Hematopoietic multipotent progenitor cell treated with erythropoietin and hydrocortisone succinate and interleukin-3 and kit ligand, for 17 days (in vitro differentiated cells): ENCODE measurements at places on chromosomes 2 and 18.
A peak's percentile ranks its signal among the peaks of the same experiment; 100 is the strongest.

DNA sequence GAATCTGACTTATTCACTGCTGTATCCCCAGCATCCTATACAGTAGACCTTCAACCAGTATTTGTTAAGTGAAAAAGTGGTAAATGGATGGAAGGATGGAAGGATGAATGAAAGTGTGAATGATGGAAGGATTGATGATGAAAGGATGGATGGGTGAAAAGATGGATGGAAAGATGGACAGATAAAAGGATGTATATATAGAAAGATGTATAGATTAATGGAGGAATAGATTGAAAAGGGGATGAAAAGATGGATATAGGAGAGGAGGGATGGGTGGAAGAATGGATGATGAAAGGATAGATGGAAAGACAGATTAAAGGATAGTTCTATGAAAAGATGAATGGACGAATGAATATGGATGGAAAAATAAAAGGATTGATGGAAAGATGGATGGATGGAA is 50.0 kb downstream of the PSD4 start:
- DNase-seq = no peak

- no peak for DNase-seq
Measured at GRCh38 chr2:157244691-157245090, 12.8 kb upstream of the GALNT5 start.

DNA sequence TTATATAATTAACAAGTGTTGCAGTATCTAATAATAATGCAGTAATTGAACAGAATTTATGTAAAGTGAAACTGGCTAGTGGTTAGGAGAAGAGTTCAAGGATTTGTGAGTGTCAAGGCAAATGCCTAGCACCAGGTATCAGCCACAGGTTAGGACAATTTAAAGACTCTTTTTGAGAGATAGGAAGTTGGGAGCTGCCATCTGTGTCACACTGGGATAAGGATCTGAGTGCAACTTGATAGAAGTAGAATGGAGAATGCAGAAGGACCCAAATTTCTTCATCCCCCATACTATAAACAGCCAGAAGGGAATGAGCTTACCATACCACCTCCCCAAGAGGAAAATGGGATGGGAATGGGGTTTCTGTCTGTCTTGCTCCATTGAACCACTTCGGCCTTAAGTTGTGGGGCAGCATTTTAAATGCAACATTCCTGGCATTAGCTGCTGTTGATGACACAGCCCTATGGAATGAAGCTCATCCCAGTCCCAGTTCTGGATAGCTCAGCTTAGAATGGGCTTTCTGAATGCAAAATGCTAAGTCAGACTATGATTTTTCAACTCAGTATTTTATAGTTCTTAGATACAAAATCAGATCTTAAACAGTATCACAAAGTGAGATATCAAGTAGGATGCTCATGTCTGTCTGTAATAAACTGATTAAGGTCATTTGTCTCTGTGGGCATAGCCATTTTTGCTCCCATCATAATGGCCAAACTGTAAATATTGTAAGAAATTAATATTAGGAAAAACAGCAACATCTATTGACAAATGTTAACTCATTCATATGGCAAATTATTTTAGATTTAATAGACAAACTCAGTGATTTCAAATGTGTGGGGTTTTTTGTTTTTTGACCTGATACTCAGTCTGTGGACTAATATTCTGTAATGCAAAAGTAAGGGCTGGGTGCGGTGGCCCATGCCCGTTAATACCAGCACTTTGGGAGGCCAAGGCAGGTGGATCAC is 44.0 kb downstream of the GPR155 start:
- no peak for DNase-seq

DNA sequence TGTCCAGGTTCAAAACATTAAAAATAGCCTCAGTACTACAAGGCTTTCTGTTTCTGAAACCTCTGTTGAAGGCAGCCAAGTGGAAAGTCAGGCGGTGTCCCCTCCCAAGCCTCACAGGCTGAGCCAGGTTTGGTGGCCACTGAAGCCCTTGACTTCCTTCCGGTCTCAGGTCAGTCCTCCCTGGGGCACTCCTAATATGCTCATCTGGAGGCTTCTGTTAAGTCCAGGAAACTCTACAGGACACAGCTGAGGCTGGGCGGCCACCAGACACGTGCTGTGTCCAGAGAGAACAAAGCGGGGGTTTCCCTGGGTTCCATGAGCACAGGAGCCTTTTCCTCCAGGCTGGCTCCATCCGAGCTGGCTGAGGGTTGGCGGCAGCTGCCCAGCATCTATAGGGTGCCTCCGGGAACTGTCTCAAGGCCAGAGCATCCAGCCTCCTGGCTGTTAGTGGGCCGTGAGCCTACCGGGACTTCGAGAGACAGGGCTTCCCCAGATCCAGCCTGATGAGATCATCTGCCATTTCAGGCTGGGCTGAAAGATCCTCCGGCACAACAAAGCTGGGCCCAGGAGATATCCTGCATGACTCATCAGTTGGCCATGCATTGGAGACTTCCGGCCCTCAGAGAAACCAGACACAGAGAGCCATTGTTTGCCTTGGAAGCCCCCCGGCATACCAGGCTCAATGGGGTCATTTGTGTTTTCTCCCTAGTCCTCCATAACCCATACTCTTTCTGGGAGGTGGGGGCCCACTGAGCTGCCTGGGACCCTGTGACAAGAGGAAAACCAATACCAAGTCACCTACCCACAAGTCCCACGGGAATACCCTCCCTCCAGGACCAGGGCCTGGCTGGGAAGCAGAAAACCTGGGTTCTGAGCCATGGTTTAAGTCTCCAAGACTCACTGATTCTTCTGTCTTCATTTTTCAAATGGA is 71.7 kb downstream of the HS1BP3 start:
- peak; percentile 68 for DNase-seq

DNA sequence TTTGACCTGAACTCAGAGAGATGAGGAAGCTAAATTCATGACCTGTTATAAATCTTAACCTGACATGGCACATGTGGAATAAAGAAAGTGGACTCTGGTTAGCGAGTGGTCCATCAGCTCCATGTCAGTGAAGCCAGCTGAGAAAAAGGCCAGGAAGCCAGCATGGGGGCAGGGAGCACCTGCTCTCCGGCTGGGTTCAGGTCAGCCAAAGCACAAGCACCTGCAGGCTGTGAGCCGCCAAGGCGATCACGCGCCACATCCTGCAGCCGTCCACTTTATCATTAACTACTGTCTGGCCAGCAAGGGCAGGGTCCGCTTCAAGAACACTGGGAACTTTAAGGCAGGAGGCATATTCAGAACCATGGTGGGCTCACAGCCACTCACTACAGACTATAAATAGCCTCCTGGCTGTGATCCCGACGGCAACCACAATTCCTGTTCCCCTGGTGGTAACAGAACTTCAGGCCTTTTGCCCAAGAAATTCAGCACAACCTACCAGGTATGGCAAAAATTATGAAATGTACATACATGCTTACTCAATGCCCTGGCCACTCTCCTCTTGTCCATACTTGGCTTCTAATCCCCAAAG is 35.5 kb downstream of the ACVR1 start:
- DNase-seq = no peak

DNA sequence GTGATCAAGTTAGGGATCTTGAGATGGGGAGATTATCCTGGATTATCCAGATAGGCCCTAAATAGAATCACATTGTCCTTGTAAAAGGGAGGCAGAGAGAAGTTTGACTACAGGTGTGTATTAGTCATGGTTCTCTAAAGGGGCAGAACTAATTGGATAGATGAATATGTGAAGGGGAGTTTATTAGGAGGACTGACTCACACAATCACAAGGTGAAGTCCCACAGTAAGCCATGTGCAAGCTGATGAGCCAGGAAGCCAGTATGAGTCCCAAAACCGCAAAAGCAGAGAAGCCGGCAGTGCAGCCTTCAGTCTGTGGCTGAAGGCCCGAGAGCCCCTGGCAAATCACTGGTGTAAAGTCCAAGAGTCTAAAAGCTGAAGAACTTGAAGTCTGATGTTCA is 275.8 kb downstream of the KCNS3 start:
- no peak for DNase-seq
